Kidney epithelial cell (primary cell): ENCODE measurements at places on chromosomes 2 and 18. TPM values are rescaled to one million over a fixed set of nuclear protein-coding genes. Genes with fewer than 3 reads are reported as not detected.

GRCh38 chr2:48306409-48307284, 223.3 kb upstream of the STON1 start:
- no peak for DNase-seq

GRCh38 chr2:241035818-241036396, 37.5 kb downstream of the SNED1 start:
- DNase-seq = no peak

GRCh38 chr18:53319628-53320027, 904.8 kb downstream of the MBD2 start:
- no peak for DNase-seq

DNA sequence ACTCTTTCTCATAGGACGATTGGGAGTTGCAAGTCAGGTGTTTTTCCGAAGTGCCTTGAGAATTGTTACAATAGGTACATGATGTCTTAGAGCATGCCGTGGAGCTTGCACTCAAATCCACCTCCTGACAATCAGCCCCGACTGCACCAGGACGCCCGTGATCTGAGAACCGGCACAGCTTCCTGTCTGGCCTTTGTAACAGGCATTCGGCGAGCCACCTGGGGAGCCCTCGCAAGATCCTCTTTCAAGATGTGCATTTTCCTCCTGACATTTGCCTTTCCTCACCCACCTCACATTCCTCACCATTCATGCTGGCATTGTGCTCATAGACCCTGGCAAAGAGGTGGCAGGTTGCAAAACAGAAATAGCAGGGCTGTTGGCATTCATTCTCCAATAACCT, 427.3 kb downstream of the GALR1 start:
- DNase-seq = no peak

MARCO gene
- 0.14 and 0.33 TPM in 2 replicates for total RNA-seq

ITGB6 gene
- total RNA-seq = 68.5 and 69.1 TPM in 2 replicates

TRIM43 gene
- total RNA-seq = not detected in 2 replicates

DNA sequence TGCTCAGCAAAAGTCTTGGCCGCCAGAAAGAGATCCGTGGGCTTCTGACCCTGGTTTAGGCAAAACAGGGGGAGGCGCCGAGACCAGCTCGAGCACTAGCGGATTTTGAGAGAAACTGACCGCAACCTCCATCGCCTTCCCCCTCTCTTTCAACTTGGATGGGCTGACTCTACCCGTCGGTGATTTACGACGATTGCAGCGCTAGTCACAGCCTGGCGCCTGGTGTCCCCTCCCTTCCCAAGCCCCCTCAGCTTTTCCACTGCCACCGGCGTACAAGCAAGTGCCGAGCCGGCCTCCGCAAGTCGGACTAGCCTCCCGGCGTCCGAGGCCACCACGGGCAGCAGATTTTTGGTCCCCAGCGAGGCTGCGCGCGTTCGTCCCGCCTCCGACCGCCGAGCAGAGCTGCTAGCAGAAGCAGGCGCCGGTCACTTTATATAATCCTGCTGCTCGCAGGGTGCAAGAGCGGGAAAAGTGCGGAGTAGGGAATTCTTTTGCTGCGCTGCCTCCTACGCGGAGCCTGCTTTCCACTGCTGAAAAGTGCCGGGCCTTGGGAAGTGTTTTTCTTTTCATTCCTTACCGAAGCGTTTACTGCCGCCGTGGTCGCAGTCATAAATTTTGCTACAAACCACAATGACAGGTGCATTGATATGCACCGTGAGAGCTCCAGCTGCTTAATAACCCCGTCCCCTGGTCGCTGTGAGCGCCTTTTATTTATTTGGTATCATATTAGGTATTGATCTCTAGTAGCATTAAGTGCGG, 7.7 kb downstream of the HOXD3 start:
- no peak for DNase-seq

PLCL1 gene
- total RNA-seq = 0.08 and 0.14 TPM in 2 replicates

DNA sequence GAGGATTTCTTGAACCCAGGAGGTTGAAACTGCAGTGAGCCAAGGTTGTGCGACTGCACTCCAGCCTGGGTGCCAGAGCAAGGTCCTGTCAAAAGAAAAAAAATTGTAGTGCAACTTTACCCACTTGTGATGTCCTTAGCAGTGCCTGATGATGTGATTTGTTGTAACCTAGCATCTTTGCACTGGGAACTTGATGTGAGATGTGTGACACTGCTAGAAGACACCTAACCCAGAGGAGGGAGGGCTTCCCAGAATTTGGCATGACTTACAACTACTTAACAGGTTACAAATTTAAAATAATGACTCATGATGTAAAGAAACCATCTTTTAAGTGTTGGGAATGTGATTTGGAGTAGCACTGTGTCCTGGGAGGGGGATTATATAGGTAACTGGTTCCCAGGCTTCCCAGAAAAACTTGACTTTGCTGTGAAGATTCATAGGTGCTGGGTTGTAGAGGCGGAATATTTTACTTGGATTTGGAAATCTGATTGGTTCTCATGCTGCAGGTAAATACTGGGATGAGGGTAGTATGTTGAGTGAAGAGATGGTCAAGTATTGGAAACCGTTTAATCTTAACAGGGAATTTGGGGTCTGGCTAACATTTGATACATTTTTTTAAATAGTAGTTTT, 3.7 kb downstream of the EEF1B2 start:
- DNase-seq = no peak

GRCh38 chr2:99433340-99433739, 56.5 kb downstream of the REV1 start:
- DNase-seq = no peak

DNA sequence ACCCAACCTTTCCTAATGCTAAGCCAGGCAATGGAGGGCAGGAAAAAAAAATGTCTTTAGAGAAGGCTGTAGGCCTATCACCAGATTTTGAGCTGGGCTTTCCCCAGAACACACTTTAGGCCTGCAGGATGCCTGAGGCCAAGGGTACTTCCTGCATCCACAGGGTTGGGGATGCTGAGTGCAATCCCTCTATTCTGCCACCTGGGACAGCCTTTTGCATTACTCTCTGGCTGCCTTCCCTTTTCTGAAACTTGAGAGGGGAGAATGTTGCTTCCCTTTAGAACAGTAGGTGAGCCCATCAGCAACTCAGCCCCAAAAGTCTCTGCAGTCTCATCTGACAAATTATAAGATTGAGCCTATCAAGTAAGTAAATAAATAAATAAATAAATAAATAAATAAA, 195.2 kb downstream of the SLC8A1 start:
- no peak for DNase-seq

- no peak for DNase-seq
These were observed 69.9 kb downstream of the UXS1 start for GRCh38 chr2:106124106-106124756.

- DNase-seq = no peak
These were observed 252.4 kb downstream of the EIPR1 start for GRCh38 chr2:3125001-3125760.

- no peak for DNase-seq
These were observed 111.7 kb upstream of the SPATS2L start for GRCh38 chr2:200194746-200195145.

- DNase-seq = no peak
These were observed 210.9 kb downstream of the MYCN start for GRCh38 chr2:16151281-16151570.

DNA sequence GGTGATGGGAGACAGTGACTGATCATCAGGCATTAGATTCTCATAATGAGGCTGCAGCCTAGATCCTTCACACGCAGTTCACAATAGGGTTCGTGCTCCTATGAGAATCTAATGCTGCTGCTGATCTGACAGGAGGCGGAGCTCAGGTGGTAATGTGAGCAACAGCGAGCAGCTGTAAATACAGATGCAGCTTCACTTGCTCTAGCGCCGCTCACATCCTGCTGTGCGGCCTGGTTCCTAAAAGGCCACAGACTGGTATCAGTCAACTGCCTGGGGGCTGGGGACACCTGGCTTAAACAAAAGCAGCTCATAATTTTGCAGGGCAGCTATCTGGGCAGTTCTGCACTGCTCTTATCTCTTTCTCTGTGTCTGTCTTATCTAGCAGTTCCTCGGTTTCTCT, 20.4 kb upstream of the CD226 start:
- no peak for DNase-seq

DNA sequence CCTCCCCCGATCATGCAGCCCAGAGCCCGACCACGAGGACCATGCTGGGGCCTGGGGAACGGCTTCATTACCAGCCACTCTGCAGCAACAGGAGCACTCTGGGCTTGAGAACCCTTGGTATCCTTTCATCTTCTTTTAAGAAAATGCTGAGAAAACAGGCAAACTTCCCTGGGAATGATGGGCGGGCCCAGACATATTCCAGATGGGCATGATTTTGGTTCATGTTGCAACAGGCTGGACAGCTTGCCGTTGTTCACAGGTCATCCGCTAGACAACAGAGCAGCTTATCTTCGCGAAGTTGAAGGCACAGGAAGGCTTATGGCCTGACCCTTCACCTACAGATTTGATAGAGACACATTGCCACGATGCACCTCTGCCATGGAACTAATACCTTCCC, 121.0 kb downstream of the KLHL29 start:
- no peak for DNase-seq

MC2R gene
- total RNA-seq = not detected in 2 replicates

GRCh38 chr2:24454294-24454693, 36.8 kb upstream of the NCOA1 start:
- no peak for DNase-seq

GRCh38 chr2:178258916-178259315, 64.6 kb downstream of the OSBPL6 start:
- DNase-seq = no peak

GRCh38 chr2:217568289-217568971, 434.4 kb downstream of the TNS1 start:
- no peak for DNase-seq

ASAP2 gene
- total RNA-seq = 38.1 and 42.2 TPM in 2 replicates

- no peak for DNase-seq
These were observed 26.2 kb downstream of the INPP1 start for GRCh38 chr2:190369635-190370034.

IL36A gene
- total RNA-seq = not detected in 2 replicates

DNA sequence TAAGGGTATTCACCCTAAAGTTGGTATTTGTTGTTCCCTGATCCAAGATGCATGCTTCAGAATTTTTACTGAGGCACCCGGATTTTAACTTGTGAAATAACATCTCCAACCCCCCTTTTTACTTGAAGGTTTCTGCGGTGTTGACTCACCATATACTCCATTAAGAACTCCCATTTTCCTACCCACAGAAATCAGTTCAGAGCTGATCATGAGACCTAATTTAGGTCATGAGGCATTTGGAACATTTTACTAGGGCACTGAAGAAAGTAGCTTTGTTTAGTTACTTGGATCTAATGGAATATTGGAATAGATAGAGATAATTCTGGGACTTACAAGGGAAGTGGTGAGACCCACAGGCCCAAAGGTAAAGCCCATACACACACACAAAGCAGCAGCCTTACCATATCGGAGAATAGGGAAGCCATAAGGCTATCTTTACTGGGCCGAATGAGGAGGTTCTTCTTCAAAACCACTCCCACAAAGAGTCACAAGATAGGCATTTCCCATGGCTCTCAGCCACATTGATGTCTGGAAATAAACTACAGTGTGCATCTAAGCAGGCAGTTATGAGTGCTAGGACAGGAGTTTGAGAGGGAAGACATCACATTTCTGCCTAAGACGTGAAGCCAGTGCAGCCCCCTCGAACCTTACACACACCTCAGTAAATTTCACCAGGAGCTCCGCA, 681.0 kb upstream of the LRRTM4 start:
- DNase-seq = no peak

- no peak for DNase-seq
These were observed 74.6 kb upstream of the LRATD1 start for GRCh38 chr2:14557916-14558315.

- DNase-seq = no peak
These were observed 77.3 kb upstream of the PHLPP1 start for GRCh38 chr18:62637807-62638687.

- DNase-seq = no peak
These were observed 108.5 kb upstream of the PGAP1 start for GRCh38 chr2:197035002-197035401.

DNA sequence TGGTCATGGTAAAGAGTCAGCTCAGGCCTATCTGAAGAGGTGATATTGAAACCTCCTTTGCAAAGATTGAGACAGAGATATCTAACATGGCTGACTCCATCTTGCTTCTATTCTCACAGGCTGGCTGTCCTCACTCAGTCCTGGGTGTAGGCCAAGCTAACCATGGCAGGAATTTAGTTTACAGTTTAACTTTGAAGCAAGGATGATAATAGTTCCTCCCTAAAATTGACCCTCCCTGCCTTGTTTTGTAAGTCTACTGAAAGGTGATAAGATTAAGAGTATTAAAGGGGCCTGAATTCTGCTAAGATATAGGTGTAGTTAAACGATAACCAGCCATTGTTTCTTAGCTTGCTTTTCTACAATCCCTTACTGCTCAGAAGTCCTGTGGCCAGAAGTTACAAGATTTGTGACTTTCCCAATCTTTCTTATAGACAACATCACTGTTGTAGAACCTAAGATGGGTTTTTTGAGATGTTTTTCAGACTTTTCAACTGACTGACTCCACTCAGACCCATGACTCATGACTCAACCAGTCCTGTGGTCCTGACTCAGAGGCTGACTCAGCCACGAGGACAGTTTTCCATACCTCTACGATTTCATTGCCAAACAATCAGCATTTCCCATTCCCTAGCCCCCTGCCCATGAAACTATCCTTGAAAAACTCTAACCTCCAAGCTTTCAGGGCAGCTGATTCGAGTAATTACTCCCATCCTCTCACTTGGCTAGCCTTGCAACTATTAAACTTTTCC, 195.7 kb upstream of the SESTD1 start:
- DNase-seq = peak; percentile 95

MAPK4 gene
- total RNA-seq = 3.1 and 6.0 TPM in 2 replicates

DNA sequence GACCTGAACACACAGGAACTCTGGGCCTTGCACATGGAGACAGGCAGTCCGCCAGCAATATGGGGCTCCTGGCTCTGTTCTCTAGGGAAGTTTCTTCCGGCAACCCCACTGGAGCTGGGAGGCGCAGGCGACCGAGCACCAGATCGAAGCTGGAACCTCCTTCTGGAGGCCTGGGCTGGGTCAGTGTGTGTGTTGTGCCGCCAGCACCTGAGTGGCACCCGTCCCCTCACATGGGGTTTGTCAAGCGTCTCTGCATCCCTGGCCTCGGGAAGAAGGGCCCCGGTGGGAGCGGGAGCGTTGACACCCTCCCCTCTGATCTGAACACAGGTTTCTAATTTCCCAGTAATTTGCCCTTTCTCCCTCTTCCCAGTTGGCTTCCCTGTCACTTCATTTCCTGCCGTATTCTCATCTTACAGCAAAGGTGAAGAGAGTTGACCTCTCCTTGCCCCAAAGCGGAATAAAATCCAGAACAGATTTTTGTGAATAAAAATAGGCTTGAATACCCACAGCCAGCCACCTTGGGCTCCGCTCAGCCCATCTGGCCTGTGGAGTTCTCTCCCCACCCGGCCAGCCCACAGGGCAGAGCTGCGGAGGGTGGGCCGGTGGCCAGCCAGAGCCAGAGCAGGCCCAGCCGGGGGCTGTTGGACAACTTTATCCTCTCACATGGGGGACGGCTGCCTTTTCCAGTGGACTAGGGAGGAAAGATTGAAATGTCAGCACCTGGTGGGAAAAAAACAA, 85.9 kb downstream of the APOB start:
- no peak for DNase-seq
